ENCODE measurements at places on chromosomes 3 and 15. TPM values are rescaled to one million over a fixed set of nuclear protein-coding genes. Genes with fewer than 3 reads are reported as not detected.

GRCh38 chr3:154356009-154356408, 31.7 kb upstream of the DHX36 start:
- no peak for DNase-seq

Gene TM4SF1
- polyA plus RNA-seq, result 60.9 TPM

Gene NR1I2
- 1.4 TPM for polyA plus RNA-seq

DNA sequence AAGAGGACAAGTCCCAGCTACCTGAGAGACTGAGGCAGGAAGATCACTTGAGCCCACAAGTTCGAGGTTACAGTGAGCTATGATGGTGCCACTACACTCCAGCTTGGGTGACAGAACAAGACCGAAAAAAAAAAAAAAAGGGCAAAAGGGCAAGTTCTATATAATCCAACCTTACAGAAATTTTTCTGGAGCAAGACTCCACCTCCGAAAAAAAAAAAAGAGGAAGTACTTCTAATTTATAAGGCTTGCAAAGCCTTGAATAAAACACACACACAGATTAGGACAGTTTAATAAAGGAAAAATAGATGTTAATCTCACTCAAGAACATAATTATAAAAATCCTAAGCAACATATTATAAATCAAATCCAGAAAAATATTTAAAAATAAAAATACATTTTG, 14.4 kb upstream of the XYLB start:
- DNase-seq, result no peak

Gene VEPH1
- polyA plus RNA-seq, result 48.9 TPM

DNA sequence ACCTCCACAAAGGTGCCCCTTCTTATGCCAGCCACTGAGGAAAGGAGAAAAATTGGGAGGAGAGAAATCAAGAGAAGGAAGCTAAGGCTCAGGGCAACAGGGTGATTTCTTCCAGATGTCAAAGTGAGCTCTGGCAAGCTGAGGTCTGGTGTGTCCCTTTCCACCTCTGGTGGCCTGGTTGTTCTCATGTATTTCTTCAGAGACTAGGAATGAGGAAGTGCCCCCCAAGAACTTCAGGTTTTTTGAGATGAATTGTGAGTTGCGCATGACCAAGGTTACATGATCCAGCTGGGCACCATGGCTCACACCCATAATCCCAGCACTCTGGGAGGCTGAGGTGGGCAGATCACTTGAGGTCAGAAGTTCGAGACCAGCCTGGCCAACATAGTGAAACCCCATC, 5.6 kb downstream of the RAB6B start:
- DNase-seq, result no peak

Gene TTLL13
- polyA plus RNA-seq, result not detected

All from renal pelvis (tissue), 12 donors.